Calu3 (cell line): ENCODE measurements at places on chromosomes 2 and 18.

DNA sequence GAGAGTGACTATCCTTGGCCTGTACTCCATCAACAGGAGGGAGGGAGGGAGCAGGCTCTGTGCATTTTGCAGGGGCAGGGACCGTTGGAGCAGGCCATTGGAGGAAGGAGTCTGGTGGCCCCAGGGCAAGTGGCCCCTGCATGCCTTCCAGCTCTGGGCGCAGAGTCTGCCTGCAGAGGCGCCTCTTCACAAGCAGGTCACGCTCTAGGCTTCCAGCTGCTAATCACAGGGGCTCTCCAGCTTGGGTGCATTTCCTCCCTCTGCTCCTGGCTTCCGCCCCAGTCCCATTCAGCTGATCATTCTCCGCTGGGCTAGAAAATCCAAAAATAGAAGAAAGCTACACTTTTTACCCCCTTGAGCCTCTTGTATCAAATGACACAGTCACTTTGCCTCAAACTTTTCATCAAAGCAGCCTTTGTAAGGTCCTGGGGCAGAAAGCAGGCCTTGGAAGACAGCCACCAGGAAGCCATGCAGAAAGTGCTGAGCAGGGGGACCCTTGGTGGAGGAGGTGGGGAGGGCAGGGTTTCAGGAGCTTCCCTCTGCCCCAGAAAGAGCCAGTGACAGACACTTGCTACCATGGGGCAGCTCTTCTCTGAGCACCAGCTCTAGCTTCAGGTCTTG, 11.3 kb downstream of the TMEM247 start:
- DNase-seq, result peak; percentile 30

DNA sequence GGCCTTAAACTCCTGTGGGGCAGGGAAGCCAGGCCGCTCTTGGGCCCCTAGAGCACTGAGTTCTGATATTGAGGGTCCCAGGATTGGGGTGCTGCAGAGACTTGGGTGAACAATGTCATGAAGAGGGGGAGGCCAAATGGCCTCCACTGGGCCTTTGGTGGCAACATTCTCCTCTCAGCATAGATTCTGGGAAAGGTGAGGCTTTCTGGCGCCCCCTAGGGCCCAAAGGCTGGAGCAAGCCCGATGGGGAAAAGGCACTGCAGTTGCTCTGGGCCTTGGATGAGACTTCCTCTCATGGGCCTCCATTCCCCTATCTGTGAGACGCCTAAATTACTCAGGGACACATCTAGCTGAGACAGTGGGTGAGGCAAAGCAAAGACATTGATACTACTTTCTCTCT, 84.8 kb downstream of the ACAA2 start:
- DNase-seq, result peak; percentile 70

- DNase-seq, result no peak
Measured at GRCh38 chr2:11827547-11827946, 81.1 kb downstream of the LPIN1 start.

DNA sequence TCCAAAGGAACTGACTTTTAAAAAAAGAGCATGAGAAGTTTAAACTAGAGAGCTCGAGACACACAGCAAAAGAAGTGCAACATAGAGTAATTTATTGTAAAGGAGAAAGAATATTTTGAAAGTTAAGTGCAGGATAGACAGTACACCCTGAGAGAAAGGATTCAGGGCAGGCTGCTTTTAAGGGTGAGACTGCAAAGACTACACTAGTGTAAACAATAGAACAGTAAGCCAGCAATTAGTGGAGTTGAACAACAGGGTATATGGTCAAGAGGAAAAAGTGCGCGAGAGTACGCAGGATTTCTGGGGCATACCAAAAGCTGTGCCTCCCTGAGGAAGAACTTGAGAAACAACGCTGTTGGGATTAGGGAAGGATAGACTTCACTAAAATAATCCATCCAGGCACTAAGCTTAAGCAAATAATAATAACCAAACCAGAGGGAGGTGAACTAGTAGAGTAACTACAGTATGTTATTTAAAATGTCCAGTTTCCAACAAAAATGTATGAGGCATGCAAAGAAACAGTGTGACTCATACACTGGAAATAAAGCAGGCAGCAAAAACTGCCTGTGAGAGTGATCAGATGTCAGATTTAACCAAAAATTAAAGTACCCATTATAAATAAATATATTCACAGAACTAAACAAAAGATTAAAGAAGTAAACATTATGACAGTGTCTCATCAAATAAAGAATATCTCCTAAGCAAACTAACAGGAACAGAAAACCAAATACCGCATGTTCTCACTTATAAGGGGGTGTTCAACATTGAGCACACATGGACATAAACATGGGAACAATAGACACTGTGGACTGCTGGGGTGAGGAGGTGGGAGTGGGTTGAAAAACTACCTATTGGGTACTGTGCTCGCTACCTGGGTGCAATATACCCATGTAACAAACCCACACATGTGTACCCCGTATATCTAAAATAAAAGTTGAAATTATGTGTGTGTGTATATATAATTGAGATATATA, 40.5 kb upstream of the EMILIN2 start:
- DNase-seq, result no peak

DNA sequence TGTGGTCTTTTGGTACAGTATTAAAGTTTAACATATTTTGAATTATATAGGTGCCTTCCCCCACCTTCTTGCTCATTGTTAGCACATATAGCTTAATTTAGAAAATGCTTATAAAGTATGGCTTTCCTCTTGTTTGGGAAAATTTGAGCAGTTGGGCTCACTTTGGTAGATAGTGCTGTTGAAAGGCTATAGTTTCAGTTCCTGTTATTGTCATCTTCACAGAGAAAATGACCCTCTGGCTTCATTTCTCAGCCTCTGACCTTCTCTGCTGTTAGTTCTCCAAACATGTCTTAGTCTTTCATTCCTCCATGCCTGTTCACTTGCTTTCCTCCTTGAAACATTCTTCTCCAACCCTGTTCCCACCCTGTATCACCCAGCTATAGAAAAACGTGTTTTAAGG, 200.6 kb downstream of the WDR7 start:
- no peak for DNase-seq

- no peak for DNase-seq
Measured at GRCh38 chr18:10563886-10564285, 38.1 kb downstream of the NAPG start.

DNA sequence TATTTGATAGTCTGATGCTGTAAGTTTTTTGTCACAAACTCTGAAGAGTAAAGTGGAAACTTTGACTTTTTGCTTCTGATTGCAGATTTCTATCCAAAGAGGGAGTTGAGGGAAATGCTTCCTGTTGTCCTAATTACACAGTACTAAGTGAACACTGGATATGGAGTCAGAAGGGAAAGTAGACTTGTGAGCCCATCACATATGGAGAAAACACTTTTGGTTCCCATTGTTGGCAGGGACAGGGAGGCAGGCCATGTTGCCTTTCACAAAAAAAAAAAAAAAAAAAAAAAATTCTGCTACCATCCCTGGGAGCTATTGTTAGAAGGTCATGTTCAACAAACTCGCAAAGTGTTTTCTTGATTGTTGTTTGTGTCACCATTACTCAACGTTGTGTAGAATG, 144.3 kb downstream of the RPIA start:
- DNase-seq, result no peak

DNA sequence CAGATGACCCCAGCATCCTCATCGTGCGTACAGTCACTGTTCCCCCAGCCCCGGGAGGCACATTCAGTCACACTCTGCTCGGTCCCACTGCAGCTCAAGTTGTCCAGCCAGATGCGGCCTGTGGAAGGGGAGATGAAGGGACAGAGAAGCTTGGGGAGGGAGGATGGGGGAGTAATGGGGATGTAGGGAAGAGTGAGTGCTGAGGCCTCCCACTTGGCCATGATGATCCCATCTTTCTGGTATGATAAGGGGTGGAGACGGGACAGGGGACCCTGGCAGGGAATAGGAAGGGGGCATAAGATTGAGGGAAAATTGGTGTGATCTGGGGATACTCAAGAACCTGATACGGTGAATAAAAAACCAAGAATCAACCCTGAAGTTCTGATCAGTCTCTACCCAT, 3.5 kb downstream of the LOXL3 start:
- no peak for DNase-seq

GRCh38 chr2:7904319-7904718, 777.5 kb upstream of the ID2 start:
- DNase-seq, result no peak

- DNase-seq, result no peak
Measured at GRCh38 chr2:52083214-52083613, 1051.3 kb upstream of the NRXN1 start.

DNA sequence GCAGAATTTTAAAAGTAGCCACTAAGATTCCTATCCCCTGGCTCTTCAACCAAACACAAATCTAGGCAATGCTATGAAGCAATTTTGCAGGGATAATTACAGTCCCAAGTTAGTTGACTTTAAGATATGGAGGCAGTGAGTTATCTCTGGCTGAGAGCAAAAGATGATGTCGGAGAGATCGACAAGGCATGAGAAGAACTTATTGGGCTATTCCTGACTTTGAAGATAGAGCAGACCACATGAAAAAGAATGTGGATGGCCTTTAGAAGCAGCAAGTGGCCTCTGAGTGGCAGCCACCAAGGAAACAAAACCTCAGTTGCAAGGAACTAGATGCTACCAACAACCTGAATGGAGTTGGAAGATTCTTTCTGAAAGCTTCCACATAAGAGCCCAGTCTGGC, 58.2 kb upstream of the PPM1B start:
- no peak for DNase-seq

DNA sequence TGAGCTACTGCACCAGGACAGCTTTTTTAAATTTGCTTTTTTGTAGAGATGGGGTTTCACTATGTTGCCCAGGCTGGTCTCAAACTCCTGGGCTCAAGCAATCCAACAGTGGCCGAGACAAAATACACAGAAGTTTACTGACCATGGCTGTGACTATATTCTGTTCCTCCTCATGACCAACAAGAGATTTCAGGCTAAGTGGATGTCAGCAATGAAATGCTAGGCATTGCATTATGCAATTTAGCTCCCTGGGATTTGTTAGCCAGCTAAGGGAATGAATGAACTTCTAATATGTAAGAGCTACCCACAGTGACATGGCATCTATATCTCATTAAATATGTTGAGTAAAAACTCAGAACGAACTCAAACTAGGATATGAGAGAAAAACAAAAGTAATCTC, 81.9 kb upstream of the MBOAT2 start:
- DNase-seq, result no peak

GRCh38 chr18:23260926-23261590, 125.8 kb downstream of the CABLES1 start:
- no peak for DNase-seq

GRCh38 chr2:109180786-109181185, 51.8 kb downstream of the SH3RF3 start:
- no peak for DNase-seq

- DNase-seq, result no peak
Measured at GRCh38 chr2:201572846-201573508, 70.3 kb downstream of the TMEM237 start.

GRCh38 chr18:62017618-62018017, 124.8 kb upstream of the RNF152 start:
- no peak for DNase-seq

GRCh38 chr2:163453920-163454319, 281.9 kb downstream of the FIGN start:
- no peak for DNase-seq

DNA sequence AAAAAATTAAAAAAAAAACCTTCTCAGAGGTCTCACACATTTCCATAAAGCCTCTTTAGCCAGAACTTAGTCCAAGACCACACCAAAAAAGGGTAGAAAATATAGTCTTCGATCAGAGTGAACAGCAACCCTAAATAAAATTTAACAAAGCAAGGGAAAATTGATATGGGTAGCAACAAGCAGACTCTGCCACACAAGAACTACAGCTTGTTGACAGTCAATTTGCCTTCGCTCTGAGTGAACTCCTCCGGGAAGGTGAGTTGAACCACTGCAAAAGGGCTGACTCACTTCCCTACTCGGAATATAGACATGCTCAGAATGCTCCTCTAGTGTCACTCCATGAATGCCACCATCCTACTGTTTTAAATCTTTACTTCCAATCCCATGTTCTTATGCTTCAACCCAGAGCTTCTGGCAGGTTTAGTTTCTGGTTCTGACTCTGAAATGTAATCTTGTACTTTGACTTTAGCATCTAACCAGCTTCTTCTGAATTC, 24.1 kb downstream of the GAD1 start:
- DNase-seq, result no peak

- DNase-seq, result no peak
Measured at GRCh38 chr18:59228351-59228750, 8.4 kb downstream of the GRP start.
